ENCODE measurements at places on chromosomes 3 and 15. TPM values are rescaled to one million over a fixed set of nuclear protein-coding genes. Genes with fewer than 3 reads are reported as not detected.

Gene SPSB4
- total RNA-seq = not detected

Gene PPARG
- total RNA-seq = 0.24 TPM

Gene COL7A1
- 0.98 TPM for total RNA-seq

Gene MCTP2
- 54.2 TPM for total RNA-seq

Gene SKOR1
- total RNA-seq = 0.64 TPM

Gene GALNT15
- not detected for total RNA-seq

Gene CPB1
- not detected for total RNA-seq

Gene HIGD2B
- 0.55 TPM for total RNA-seq

Gene DOCK3
- 0.07 TPM for total RNA-seq

DNA sequence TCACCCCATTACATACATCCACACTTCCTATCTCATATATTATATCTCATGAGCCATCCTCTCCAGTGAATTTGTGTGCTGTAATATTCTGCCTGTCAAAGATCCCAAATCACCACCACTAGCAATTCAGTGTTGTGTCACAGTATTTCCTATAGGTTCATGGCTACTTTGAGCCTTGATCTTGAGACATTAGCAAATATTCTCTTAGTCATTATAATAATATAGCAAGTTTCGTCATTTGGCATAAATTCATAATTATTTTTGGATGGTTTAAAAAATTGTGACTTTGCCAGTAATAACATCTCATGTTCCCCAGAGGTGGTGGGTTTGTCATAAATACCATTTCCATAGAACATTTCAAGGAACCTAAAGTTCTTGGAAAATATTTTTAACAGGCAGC is 47.7 kb downstream of the CMSS1 start:
- peaks cover 7% of the 10 kb centered on the region for H3K36me3 ChIP-seq
- no peaks in the 10 kb centered on the region for H3K27me3 ChIP-seq

- no peaks in the 10 kb centered on the region for H3K27me3 ChIP-seq
- peak overlapping the region; percentile 96 for H3K27ac ChIP-seq
- H3K4me1 ChIP-seq = peaks cover 62% of the 10 kb centered on the region
- no peak for DNase-seq
- H3K36me3 ChIP-seq = peaks cover 13% of the 10 kb centered on the region
These were observed 14.2 kb downstream of the IQGAP1 start for GRCh38 chr15:90402223-90402622.

- no peak for DNase-seq
- peaks cover 3% of the 10 kb centered on the region for H3K4me1 ChIP-seq
- H3K27me3 ChIP-seq = no peaks in the 10 kb centered on the region
- H3K36me3 ChIP-seq = peaks cover 52% of the 10 kb centered on the region
- no peak overlapping the region for H3K4me3 ChIP-seq
These were observed 17.7 kb downstream of the CRTAP start for GRCh38 chr3:33131331-33132018.

GRCh38 chr15:64581408-64581761 is 121.0 kb downstream of the ZNF609 start:
- no peak for DNase-seq
- no peak overlapping the region for H3K27ac ChIP-seq
- peaks cover 10% of the 10 kb centered on the region for H3K36me3 ChIP-seq
- no peak overlapping the region for H3K4me3 ChIP-seq
- peaks cover 5% of the 10 kb centered on the region for H3K4me1 ChIP-seq
- H3K27me3 ChIP-seq = no peaks in the 10 kb centered on the region

- H3K27me3 ChIP-seq = peaks cover 3% of the 10 kb centered on the region
- no peak overlapping the region for H3K4me3 ChIP-seq
- H3K27ac ChIP-seq = no peak overlapping the region
- no peaks in the 10 kb centered on the region for H3K36me3 ChIP-seq
These were observed 6.4 kb downstream of the PRSS50 start for GRCh38 chr3:46711305-46711704.

DNA sequence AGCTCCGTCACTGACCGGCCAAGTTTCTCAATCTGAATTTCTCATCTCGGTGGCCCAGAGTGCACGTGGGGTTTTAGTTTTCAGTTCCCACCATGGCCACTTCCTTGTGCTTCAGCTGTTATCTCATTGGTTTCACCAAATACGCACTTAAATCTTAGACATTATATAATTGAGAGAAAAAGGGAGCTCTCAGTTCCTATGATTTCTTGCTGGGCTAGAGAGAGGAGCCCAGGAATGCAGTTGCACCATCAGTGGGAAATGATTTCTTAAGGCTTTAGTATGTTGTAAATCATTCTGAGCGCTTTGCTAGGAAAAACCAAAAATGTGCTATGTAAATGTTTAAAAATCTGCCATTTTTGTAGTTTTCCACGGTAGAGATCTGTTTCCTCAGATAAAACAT is 53.2 kb downstream of the OXNAD1 start:
- H3K27me3 ChIP-seq = no peaks in the 10 kb centered on the region
- no peak overlapping the region for H3K27ac ChIP-seq
- DNase-seq = no peak
- H3K36me3 ChIP-seq = peaks cover 96% of the 10 kb centered on the region

DNA sequence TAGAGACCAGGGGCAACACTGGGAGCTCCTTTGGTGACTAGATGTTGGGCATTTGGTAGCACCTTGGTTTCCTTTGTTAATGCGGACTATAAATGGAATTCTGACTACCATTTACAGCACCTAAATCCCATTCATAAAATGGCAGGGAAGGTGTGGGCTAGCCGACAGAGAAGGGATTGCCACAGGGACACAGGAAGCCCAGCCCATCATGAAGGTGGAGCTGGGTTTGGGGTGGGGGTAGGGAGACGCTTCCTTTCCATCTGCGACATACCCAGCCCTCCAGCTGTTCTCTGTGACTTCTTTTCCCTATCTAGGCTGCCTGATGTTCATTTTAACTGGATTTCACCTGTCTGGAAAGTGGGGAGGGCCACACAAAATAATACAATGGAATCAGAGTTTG is 21.0 kb downstream of the ABHD2 start:
- H3K4me1 ChIP-seq = no peaks in the 10 kb centered on the region
- no peak for DNase-seq
- H3K27ac ChIP-seq = no peak overlapping the region

- H3K4me3 ChIP-seq = no peak overlapping the region
- H3K27ac ChIP-seq = no peak overlapping the region
- H3K27me3 ChIP-seq = peaks cover 8% of the 10 kb centered on the region
- H3K36me3 ChIP-seq = no peaks in the 10 kb centered on the region
- no peak for DNase-seq
- H3K4me1 ChIP-seq = peaks cover 7% of the 10 kb centered on the region
These were observed 103.6 kb upstream of the PFN2 start for GRCh38 chr3:150074277-150074676.

DNA sequence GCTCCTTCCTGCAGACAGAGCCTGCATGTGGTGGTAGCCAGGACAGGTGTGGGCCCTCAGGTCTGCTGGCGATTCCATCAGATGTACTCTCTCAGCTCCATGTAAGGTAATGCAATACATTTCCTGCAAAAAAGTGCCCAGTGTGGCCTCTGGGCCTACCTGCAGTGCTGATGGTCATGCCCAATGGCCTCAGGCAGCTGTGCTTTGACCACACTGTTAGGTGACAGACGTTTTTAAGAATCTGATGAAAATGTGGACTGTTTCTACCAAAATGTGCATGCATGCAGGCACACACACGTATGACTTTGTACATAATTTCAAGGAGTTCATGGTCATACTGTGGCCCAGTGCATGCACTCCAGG is 152.9 kb downstream of the RAB11A start:
- no peak for DNase-seq
- H3K27ac ChIP-seq = no peak overlapping the region
- H3K36me3 ChIP-seq = no peaks in the 10 kb centered on the region
- peaks cover 36% of the 10 kb centered on the region for H3K27me3 ChIP-seq
- no peaks in the 10 kb centered on the region for H3K4me1 ChIP-seq

- no peak for DNase-seq
- H3K27me3 ChIP-seq = peaks cover 14% of the 10 kb centered on the region
- no peak overlapping the region for H3K4me3 ChIP-seq
- H3K27ac ChIP-seq = no peak overlapping the region
- no peaks in the 10 kb centered on the region for H3K36me3 ChIP-seq
These were observed 224.0 kb downstream of the GREM1 start for GRCh38 chr15:32941823-32942222.

DNA sequence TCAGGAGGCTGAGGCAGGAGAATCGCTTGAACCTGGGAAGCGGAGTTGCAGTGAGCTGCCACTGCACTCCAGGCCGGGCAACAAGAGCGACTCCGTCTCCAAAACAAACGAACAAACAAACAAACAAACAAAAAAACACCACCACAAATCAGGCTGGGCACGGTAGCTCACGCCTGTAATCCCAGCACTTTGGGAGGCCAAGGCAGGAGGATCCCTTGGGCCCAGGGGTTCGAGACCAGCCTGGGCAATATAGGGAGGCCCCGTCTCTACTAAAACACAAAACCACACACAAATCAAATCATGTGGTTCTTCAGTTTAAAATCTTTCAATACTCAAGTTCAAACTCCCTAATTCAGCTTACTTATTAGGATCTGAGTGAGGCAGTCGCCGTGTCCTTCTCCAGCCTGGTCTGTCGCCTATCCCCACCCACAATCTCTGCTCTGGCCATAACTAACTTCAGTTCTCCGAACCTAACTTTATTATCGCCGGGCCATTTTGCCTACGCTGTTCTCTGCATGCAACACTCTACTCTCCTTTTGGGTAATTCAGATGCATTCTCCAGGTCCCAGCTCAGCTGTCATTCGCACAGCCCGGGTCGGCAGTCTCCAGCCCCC is 660 bp upstream of the RTF1 start:
- DNase-seq = no peak
- peak overlapping the region; percentile 92 for H3K27ac ChIP-seq
- H3K27me3 ChIP-seq = no peaks in the 10 kb centered on the region
